ENCODE measurements at places on chromosomes 1 and 21.

GRCh38 chr1:16164213-16165072, 8.6 kb upstream of the EPHA2 start:
- DNase-seq: peak; percentile 80

GRCh38 chr1:95088303-95088702, 15.6 kb upstream of the ALG14 start:
- no peak for DNase-seq

DNA sequence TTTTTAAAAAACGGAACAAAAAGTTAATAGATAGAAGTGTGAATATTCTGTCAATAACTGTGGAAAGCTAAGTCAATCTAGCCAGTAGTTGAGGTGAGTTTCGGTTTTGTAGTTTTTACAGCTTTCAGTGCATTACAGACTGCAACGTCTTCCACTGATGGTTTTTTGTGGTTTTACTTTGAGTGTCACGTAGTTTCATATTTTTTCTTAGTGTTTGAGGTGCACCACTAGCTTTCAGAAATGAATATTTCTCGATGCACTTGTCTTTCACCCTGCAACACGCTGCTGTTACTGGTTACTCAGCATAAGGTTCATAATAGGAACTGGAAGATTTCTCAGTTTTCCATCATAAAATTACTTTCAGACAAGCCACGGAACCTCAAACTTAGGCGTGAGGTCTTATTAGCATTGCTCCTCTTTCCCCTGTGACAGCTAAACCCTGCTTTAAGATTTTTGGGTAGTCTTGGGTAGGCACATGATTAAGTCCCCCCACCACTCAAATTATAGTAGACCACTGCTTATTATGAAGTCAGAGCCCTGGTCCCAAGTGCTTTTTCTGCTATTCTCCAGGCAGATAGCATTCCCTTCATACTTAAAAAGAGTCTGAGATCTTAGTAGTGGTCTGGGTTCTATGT, 1412.7 kb downstream of the KCNT2 start:
- no peak for DNase-seq

DNA sequence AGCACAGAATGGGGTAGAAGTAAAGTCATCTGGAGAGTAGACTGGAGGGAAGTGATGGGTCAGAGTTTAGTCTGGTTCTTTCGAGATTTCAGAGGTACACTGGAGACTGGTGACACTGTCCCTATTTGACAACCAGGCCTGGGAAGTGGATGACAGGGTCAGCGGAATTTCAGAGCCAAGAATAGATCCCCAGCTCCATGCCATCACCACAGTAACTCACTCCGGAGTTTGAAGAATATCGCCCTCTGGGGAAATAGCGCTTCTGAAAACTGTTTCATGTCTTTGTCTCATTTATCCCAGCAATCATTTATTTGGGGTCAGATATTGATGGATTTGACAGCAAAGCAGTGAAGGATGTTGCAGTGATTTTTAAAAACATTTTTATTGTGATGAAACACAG, 7.6 kb upstream of the NFASC start:
- no peak for DNase-seq

GRCh38 chr1:204142032-204142974, 9.5 kb downstream of the ETNK2 start:
- no peak for DNase-seq

DNA sequence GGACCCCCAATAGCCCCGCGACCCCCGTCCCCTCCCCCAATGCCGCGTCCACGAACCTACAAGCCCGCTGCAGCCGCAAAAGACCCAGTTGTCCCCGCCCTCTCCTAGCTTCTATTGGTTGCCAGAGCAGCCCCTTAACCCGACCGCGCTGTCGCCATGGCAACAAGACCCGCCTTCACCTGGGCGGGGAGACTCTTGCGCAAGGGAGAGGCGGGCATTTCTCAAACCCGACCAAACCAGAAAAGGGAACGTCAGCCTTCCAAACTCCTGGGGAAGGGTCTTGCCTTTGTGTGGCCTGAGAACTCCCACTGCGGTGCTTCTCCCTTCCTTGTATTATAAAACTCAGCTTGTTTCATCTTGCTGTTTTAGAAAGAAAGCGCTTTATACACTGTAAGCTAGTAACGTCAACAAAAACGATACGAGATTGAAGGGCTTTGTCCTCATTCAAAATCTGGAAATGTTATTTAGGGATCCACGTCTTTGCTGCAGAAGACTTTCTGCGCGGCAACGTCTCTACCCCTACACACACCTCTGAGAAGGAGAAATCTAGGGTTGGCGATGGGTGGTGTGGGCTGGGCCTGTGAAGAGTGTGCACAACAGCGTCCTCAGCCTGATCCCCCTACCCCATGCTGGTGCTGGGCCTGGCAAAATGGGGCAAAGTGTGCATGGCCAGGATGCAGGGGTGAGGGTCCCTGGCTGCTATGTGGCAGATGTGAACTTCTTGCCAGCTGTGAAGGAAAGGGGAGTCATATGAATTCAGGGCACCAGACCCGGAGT, at the start of gene TMEM9:
Gene TMEM9, minus strand, starts transcription at position 86 of the 777 bp plus-strand sequence. CDS start 551 bp downstream, outside the sequence.
- peak; percentile 90 for DNase-seq

DNA sequence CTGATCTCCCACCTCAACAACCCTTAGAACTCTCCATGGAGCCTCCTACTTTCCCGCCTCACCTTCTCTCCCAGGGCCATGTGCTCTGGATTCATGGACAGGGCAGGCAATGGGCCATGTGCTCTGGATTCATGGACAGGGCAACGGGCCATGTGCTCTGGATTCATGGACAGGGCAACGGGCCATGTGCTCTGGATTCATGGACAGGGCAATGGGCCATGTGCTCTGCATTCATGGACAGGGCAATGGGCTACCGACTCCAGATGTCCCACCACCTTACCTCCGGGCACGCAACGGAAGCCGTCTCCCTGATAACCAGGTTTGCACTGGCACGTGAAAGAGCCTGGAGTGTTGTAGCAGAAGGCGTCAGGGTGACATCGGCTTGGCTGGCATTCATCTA, 53.2 kb downstream of the NID1 start:
- DNase-seq: no peak

GRCh38 chr1:172359491-172359999, 60.9 kb upstream of the C1orf105 start:
- DNase-seq: peak; percentile 35

- DNase-seq: no peak
Observed at GRCh38 chr1:244735876-244736561, 83.1 kb downstream of the DESI2 start.

- no peak for DNase-seq
Observed at GRCh38 chr21:42513151-42513984, at the start of gene SLC37A1. TSS of gene SLC37A1 (plus strand) at chr21:42513852. CDS start at chr21:42518455, 4,603 bp downstream.

DNA sequence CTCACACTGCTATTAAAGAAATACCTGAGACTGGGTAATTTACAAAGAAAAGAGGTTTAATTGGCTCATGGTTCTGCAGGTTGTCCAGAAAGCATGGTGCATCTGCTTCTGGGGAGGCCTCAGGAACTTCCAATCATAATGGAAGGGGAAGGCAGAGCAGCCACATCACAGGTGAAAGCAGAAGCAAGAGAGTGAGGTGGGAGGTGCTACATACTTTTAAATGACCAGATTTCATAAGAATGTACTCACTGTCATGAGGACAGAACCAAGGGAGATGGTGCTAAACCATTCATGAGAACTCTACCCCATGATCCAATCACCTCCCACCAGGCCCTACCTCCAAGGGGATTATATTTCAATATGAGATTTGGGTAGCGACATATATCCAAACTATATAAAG, 55.7 kb downstream of the MRPL39 start:
- DNase-seq: no peak

DNA sequence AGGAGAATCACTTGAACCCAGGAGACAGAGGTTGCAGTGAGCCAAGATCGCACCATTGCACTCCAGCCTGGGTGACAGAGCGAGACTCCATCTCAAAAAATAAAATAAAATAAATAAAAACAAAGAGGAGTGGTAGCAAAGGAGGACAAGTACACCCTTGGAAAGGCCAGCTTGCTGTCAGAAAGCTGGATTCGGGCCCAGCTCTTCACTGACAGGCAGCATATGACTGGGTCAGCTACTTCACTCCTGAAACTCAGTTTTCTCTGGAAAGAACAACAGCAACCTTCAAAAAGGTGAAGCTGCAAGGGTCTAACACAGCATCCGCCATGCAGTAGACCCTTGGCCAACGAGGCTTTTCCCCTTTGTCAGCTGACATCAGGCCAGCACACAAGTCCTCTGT, 156.0 kb upstream of the TIAM1 start:
- DNase-seq: no peak

- no peak for DNase-seq
Observed at GRCh38 chr1:80066060-80066459, 1059.5 kb upstream of the ADGRL4 start.

DNA sequence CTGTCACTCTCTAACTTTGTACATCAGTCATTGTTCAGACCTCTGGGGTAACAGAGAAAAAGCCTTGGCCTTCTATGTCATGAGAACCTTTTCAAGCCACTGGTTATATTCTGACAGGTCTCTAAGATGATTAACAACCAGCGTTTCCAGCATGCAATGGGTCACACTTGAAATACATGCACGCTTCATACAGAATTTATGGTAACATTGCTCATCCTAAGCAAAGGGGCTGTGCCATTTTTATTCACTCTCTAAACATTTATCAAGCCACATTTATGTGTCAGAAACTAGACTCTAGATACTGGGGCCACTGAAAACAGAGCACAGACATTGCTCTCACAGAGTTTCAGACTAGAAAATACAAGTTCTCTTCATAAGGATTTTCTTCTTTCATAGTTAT, 501.4 kb upstream of the DAB1 start:
- DNase-seq: no peak

DNA sequence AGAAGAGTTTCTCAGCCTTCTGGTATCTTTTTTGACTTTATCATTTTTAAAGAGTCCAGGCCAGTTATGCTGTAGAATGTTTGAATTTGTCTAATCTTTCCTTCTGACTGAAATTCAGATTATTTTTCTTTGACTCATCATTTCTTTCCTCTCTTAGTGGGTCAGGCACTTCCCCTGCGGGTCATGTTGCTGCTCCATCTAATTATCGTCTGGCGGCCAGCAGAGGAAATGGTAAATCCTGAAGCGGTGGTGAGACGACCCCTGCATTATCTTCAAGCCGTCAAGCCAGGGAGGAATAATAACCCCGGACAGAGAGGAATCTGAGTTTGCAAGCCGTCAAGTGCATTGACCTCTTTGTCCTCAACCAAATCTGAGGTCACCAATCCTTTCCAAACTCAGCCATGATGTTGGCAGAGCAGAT, 102.1 kb downstream of the ADSS2 start:
- DNase-seq: no peak

GRCh38 chr1:49163031-49163430, 386.3 kb upstream of the BEND5 start:
- DNase-seq: peak; percentile 15

GRCh38 chr1:95369985-95370690, 136.1 kb downstream of the RWDD3 start:
- DNase-seq: no peak

DNA sequence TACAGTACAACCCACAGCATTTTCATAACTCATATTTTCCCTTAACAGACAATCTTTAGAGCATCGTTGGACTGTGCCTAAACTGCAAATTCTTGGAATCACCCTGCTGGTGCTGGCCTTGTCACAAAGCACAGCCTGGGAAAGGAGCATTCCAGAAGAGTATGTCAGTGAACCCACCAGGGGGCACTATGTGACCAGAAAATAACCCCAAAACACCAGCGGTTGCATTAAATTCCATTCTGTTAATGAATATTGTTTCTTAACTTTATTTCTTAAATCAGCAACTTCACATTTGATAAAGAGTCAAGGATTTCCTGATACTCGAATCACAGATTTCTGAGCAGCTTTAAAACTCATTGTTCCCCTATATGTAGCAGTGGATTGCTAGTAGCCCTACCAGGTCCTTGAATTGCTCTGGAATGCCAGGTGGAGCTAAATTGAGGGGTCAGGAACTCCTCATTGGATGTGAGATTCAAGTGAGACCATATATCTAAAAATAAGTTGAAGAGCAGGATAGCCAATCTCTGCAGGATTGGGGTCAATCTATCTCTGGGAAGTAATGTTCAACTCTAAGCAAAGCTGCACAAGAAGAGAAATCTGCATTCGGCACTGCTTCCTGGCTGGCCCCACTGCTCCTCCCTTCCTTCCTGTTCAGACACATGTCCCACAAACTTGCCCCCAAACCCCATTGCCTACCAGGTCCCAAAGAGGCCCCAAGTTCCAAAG, 12.7 kb upstream of the RAB4A start:
- peak; percentile 33 for DNase-seq

DNA sequence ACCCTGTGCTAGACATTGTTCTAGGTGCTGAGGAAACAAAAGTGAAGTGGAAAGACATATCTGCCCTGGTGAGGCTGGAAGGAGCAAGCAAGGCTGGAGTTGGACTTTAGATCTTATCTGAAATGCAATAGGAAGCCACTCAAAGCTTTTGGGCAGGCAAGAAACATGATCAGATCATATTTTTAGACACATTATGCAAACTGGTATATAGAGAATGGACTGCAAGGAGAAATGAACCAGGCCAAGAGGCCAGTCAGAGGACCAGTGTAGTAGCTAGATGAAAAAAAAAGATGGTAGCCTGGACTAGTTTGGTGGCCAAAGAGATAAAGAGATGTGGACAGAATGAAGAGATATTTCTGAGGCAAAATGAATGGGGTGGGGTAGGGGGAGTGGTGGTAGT, 46.3 kb downstream of the CCN1 start:
- DNase-seq: no peak

- no peak for DNase-seq
Observed at GRCh38 chr1:192270398-192270797, 46.4 kb upstream of the RGS21 start.

DNA sequence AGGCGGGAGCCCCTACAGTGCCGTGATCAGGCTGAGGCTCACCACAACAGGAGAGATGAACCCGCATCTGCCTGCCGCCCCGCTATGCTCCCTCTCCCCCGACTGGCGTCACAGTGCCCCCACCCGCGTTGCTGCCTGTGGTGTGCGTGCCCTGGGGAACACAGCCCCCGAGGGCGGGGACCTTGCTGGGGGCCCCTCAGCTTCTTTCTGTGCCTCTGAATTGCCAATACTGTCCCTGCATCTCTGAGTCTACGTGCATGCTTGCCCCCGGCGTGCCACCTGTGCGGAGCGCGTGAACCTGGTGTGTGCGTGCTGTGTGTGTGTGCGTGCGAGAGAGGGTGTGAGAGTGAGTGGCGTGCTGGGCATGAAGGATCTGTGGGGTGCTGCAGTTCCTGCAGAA, 10.3 kb downstream of the PARS2 start:
- DNase-seq: no peak

GRCh38 chr1:150875197-150876118, 941 bp downstream of the ARNT start:
- DNase-seq: no peak

DNA sequence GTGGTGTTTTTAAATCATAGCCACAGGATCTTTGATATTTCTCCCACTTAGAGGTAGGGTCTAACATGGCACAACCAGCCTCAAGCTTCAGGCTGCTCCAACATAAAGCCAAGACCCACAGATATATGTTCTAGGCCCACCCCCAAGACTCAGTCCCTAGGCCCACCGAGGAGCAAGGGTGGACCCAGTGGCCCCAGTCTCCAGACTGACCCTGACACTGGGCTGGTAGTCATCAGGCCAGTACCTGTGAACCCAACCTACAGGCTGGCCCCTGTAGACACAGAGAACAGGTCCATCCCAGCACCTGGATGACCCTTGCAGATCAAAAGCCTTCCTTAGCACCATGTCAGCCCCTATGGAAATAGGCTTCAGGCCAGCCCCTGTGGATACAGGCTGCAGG, 60.5 kb downstream of the NEGR1 start:
- DNase-seq: no peak

- no peak for DNase-seq
Observed at GRCh38 chr1:204924013-204924759, 53.5 kb downstream of the NFASC start.

- no peak for DNase-seq
Observed at GRCh38 chr1:61892977-61893376, 150.7 kb downstream of the PATJ start.
